ENCODE measurements at places on chromosomes 13 and 19.

GRCh38 chr13:21326155-21327031, 132.7 kb downstream of the ZDHHC20 start:
- no peak for DNase-seq

DNA sequence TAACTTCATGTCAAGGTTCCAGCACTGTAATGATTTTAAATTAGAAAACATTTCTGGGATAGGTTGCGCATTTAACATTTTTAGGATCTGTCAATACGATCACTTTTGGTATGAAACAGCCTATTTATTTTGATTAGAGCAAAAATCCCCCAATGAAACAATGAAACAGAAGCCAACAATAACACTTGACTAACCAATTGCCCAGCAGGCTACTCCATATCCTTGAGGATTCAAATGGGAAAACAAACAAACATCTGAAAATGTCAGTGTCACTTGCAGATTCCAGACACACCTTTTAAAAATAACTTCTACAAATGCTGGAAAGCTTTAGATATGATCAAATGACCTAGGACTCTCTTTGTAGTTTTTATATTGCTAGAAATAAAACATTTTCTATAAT, 1412.5 kb upstream of the PRR20A start:
- no peak for DNase-seq

- no peak for DNase-seq
Observed at GRCh38 chr13:40639221-40639681, 27.2 kb downstream of the FOXO1 start.

DNA sequence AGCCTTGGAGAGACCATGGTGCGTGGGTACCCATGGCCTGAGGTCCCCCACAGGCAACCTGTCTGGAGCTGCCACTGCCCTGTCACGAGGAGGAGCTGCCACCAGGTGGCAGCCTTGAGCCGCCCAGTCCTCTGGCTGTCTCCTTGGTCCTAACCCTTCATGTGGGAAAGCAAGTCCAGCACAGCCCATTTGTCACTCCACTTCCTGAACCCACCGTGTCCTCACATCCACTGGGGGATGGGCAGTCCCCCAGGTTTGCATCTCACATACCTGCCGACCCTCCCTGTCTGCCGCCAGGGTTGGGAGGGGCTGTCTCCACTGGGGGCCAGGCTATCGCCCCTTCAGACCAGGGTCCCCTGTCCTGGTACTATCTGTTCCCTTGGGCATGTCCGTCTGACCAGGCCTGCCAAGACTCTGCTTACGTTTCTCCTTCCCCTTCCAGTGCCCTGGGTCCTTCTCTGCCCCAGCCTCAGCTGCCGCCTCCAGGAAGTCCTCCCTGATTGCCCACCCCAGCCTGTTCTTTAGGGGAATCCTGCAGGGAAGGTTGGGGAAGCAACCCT, 4.5 kb downstream of the FAM174C start:
- DNase-seq = peak; percentile 66

GRCh38 chr13:97339988-97340749, 93.8 kb upstream of the RAP2A start:
- no peak for DNase-seq

- DNase-seq = no peak
Observed at GRCh38 chr13:33913829-33914228, 95.9 kb downstream of the RFC3 start.

DNA sequence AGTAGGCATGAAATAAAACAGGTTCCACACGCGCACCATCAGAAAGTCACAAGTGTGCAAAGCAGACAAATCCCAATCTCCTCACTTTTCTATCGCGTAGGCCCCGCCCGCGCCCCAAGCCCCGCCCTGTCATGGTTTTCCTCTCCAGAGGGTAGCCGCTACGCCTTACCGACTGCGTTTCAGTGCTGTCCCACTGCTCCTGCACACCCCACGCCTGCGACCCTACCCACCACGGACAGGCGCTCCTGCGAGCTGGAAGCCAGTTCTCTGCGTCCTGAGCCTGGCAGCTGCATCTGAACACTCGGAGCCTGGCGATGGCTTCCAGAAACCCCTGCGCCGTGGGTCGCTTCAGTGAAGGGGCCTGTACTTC, 379 bp upstream of the ZNF470 start:
- DNase-seq = peak; percentile 6

- DNase-seq = no peak
Observed at GRCh38 chr13:112711528-112712265, 21.9 kb downstream of the ATP11A start.

GRCh38 chr19:14558370-14559066, 13.3 kb downstream of the NDUFB7 start:
- DNase-seq = no peak

DNA sequence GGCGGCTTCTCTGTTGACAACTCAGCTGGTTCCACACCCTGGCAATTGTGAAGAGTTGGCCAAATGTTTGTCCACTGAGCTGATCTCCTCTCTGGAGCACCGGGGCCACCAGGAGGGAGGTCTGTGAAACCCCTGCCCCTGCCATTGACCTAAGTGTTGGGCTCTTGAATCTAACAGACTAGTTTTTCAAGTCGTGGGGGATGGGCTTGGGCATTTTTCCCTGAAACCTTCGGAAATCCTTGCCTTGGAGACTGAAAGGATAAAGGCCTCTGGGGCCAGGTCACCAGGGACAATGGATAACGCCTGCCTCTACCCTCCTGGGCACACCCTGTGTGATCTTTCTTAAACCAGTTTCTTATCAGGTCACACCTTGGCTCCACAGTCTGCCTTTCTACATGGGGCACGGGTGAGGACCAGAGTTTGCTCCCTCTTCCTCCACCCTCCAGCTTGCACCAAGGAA, 881 bp downstream of the GEMIN7 start:
- no peak for DNase-seq

DNA sequence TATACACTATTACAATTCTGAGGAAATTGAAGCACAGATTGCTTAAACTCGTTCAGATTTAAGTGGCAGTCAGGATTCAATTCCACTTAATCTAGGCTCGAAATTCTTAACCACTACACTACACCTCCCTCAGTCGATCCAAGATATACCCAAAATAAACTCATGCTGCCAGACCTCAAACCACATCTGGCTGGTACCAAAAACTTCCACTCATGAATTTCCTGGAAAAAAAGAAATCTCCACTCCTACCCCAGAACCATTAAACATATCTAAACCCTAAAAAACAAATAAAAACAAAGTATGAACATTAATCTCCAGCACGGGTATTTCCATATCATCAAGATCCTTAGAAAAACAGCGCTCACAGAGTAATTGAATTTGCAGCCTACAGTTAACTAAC, 1.1 kb downstream of the ZFP30 start:
- no peak for DNase-seq

DNA sequence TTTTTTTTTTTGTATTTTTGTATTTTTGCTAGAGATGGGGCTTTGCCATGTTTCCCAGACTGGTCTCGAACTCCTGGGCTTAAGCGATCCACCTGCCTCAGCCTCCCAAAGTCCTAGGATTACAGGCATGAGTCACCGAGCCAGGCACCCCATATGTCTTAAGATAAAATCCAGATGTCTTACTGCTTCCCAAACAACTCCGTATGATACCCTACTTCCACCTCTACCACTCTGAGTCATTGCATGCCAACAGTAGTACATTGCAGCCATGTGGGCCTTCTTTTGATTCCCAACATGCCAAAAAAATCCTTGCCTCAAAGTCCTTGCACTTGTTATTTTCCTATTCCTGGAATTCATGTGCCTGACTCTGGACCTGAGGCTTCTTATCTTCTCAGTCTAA, 799.2 kb downstream of the GPC5 start:
- no peak for DNase-seq

GRCh38 chr19:40469011-40469410, 2.2 kb downstream of the SPTBN4 start:
- no peak for DNase-seq

GRCh38 chr13:30124131-30124768, 183.1 kb downstream of the KATNAL1 start:
- DNase-seq = no peak

DNA sequence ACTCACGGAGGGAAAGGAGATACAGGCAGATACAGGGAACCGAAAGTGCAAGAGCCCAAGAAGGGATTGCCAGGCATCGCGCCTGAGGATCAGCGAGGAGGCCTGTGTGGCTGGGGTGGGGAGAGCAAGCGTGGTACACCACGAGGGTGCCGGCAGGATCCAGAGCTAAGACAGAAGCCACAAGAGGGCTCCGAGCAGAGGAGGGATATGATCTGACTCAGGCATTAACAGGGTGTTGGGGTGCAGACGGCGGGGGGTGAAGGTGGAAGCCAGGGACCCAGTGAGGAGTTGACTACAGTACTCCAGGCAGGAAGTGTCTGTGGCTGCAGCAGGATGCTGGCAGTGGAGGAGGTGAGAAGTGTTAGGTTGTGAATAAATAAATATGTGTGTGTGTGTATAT, 5.4 kb upstream of the PPP1R37 start:
- DNase-seq = no peak

- DNase-seq = no peak
Observed at GRCh38 chr13:41077475-41077874, 16.2 kb downstream of the WBP4 start.

GRCh38 chr13:65917731-65918130, 1312.4 kb downstream of the PCDH9 start:
- DNase-seq = no peak

- no peak for DNase-seq
Observed at GRCh38 chr19:56995303-56995702, 124.5 kb upstream of the USP29 start.

- DNase-seq = no peak
Observed at GRCh38 chr19:13130886-13131490, 12.9 kb downstream of the NACC1 start.

DNA sequence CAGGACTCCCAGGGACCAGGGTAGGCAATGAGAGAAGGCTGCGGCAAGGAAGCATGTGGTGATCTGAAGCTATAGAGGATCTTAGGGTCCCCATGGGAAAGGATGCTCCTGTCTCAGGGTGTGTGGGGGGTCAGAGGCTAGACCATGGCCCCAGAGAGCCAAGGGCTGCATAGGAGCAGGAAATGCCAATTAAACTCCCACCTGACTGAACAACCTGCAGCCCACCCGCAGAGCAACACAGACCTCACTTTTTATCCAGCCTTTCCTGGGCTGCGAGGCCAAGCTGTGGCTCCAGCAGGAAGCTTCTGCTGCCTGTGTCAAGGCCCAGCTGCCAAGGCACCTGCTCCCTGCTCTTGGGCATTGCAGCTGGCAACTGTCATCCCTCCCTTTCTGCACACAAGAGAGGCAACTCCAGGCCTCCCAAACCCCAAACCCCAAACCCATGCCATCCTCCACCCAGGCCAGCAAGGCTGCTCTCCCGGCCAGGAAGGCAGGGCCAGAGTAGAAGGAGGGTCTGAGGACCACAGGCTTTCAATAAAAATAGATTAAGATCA, 290.1 kb downstream of the FOXO1 start:
- DNase-seq = no peak

DNA sequence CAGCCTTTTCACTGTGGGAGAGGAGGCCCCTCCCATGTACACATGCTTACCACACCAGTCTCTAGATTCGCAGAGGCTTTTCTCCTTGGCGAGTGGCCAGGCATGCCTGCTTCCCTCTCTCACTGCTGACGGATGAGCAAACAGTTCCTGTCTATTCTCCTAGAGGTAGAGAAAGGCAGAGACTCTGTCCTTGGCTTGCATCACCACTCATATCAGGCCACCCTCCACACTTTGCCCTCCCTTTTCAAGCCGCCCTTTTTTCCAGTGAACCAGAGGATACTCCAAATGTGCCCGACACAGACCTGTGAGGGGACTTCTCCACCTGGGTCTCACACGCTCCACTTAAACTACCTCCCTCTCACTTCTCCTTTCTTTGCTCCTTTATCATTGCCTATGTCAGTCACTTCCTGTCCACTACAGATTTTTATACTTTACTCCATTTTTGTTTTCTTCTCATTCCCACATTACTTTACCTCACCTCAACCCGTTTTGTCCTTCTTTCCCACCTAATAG, 284.6 kb downstream of the DNAJC15 start:
- no peak for DNase-seq

DNA sequence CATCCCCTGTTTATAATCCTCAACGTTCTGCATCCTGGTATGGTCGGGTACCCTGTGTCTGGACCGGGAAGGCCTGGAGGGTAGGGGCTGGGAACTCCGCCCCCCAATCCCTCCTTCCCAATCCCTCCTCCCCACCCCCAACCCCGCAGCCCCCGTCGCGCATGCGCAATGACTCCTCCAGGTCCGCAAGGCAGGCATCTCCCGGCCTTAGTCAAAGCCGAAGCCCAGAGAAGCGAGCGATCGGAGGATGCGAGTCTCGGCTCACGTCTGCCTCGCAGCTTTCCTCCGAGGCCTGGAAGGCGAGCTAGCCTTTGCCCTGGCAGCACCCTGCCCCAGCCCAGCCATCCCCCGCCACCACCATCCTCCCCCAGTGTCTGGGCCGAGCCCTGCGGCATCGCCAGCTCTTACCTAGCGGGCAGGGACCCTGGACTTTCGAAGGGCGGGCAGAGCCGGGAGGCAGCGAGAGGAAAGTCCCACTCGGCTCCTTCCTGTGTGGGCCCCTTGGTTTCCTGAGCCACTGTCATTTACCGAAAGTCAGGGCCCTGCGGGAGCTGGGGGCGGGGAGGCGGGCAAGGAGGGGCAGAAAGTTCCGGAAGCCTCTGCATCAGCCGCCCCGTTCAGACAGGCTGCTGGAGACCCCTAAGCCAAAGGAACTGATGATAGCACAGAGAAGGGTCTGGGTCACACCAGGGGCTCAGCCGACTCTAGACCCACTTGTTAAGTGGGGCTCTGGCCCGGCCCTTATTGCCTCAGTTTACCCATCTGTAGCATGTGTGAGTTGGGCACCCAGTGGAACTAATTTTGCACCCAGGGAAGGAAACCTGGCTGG, at the start of gene JAK3:
TSS of gene JAK3 (minus strand) at position 445 of the 829 bp plus-strand sequence. CDS start 3,565 bp downstream, outside the sequence.
- DNase-seq = peak; percentile 82

- no peak for DNase-seq
Observed at GRCh38 chr19:38277549-38277948, 13.2 kb downstream of the SPINT2 start.

GRCh38 chr13:67015976-67016600, 214.0 kb downstream of the PCDH9 start:
- no peak for DNase-seq

DNA sequence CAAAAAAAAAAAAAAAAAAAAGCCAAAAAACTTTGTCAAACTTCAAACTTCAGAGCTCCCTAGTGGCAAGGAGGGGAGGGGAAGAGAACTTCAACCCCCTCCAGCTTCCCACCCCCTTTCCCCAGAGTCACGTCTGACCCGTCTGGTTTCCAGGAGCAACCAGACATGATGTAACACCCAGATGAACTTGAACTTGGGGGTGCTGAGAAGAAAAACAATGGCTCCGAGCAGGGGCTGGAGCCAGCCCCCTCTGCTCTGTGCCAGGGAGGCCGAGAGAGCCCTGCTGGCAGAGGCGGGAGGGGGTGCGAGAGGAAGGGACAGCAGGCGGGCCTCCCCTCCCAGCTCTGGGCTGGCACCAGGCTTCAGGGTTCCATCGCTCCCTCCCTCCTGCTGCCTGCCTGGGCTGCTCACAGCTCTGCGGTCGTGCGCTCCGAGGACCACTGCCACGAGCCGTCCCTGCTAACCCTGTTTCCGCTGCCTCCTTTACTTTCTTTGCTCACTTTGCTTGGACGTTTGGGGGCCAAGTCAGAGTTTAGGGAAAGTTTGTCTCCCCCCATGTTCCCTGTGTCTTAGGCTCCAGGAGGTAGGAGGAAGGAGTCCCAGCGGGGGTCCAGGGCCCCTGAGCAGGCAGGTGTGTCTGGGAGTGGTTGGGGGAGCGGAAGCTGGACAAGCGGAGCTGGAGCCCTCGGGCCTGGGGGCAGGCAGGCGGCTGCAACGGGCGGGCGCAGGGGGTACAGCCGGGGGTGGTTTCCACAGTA, 11.1 kb downstream of the LYL1 start:
- DNase-seq = no peak

GRCh38 chr13:31761951-31762350, 22.6 kb downstream of the RXFP2 start:
- DNase-seq = no peak

All from activated T-helper 1 cell treated with anti-CD3 and anti-CD28 coated beads, Interleukin-2, amount 50 U/mL, for 16 hours (primary cell).